ENCODE measurements at places on chromosomes 2 and 18.

GRCh38 chr2:140797718-140798117 lies 1333.1 kb downstream of the LRP1B start:
- no peak for DNase-seq

DNA sequence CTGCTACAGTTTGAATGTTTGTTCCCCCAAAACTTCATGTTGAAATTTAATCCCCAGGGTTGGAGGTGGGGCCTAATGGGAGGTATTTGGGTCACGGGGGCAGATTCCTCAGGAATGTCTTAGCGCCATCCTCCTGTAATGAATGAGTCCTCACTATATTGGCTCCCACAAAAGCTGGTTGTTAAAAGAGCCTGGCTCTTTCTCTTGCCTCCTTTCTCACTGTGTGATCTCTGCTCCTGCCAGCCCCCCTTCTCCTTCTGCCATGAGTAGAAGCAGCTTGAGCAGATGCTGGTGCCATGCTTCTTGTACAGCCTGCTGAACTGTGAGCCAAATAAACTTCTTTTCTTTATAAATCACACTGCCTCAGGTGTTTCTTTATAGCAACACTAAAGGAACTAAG lies 721.0 kb upstream of the PKDCC start:
- no peak for DNase-seq

DNA sequence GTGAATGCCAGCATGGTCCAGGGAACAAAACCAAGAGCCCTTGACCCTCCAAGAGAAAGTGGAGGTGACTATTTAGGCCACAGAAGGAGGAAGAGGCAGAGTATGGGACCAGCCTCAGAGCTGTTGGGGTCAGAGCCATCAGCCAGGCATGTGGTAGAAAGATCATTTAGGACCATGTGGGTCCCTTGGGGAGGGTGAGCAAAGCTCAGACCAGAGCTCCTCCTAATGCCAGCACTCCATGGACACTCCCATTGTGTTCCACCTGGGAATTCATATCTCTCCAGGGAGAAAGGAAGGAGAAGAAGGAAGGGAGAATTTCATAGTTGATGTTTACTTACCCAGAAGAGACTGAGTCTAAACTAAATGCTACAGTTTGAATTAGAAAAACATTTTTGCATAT lies 73.2 kb downstream of the CYBRD1 start:
- DNase-seq: no peak

- DNase-seq: no peak
These were observed 326.9 kb downstream of the FSIP2 start for GRCh38 chr2:186065491-186065890.

DNA sequence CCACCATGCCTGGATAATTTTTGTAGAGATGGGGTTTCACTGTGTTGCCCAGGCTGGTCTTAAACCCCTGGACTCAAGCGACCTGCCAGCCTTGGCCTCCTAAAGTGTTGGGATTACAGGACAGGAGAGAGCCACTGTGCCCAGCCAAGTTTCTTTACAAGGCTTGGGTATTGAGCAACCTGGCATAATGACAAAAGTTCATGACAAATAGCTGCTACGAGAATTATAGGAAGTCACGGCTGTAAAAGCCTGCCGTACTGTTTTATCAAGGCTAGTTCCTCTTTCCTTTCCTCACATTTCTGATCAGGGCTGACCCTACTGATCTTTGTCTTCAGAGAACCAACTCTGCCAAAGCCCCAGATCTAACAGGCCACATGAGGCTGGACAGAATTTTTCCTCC lies 490.4 kb upstream of the SPRED2 start:
- DNase-seq: no peak

DNA sequence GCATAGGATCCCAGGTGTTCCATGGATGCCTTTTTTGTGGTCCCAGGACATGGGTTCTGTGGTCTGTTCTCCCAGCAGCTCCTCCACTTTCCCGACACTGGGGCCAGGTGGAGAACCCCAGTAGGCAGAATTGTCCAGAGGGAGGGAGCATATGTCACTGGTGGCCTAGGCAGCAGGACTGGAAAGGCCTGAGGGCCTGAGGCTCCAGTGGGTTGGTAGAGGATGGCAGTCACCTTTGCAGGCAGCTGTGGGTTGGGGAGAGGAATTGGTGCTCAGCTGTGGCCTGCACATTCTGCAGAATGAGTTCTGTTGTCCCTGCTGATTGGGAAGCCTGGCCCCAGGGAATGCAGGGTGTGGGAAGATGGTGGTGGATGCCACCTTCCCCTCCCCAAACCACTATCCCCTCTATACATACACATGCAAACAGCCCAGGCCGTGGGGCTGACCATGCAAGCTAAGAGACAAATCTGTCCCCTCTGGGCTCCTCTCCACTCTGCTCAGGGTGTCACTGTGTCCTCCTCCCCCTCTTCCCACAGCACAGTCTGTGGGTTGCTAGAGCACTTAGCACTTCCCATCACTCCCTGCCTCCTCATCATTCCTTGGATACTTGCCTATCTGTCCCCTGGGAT lies 11.4 kb downstream of the CTIF start:
- no peak for DNase-seq
